ENCODE measurements at places on chromosomes 1 and 21. TPM values are rescaled to one million over a fixed set of nuclear protein-coding genes. Genes with fewer than 3 reads are reported as not detected.

Gene SPRR3
- not detected for total RNA-seq

Gene LCE1A
- not detected for total RNA-seq

Gene FHL3
- 58.7 TPM for total RNA-seq

Gene SYT6
- not detected for total RNA-seq

Gene GPR157
- total RNA-seq, result 5.2 TPM

Gene UBE2U
- total RNA-seq, result not detected

Gene PLA2G4A
- total RNA-seq, result 10.6 TPM

Gene TDRD10
- 6.1 TPM for total RNA-seq

Gene ANKRD13C
- 17.3 TPM for total RNA-seq

Gene AMY1C
- not detected for total RNA-seq

Gene COL8A2
- 0.78 TPM for total RNA-seq

Gene TFF2
- total RNA-seq, result not detected

Gene HMCN1
- total RNA-seq, result 10.3 TPM

Gene C8B
- total RNA-seq, result not detected

- DNase-seq, result no peak
- H3K4me1 ChIP-seq, result no peaks in the 10 kb centered on the region
- H3K4me3 ChIP-seq, result no peak overlapping the region
- no peak overlapping the region for H3K27ac ChIP-seq
These were observed 22.0 kb downstream of the COA6 start for GRCh38 chr1:234395297-234395696.

DNA sequence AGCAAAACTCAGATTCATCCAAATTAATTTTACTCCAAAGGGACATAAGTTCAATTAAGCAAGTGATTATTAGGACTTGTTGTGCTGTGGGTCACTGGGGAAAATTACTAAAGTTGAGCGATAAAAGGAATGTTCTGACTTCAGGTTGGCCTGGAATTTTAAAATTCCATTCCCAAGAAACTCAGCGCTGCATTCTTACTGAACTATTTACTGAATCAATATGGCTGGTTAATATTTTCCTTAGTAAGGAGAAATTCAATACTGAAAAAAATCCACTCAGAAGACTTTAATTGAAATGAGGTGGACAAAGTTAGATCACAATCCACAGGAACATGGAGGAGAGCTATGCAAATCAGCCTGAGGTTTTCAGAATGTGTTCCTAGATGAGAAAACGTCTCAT lies 578.9 kb upstream of the NR5A2 start:
- H3K27ac ChIP-seq, result no peak overlapping the region
- no peaks in the 10 kb centered on the region for H3K4me1 ChIP-seq
- DNase-seq, result no peak
- no peaks in the 10 kb centered on the region for H3K27me3 ChIP-seq
- no peak overlapping the region for H3K4me3 ChIP-seq
- no peaks in the 10 kb centered on the region for H3K36me3 ChIP-seq

DNA sequence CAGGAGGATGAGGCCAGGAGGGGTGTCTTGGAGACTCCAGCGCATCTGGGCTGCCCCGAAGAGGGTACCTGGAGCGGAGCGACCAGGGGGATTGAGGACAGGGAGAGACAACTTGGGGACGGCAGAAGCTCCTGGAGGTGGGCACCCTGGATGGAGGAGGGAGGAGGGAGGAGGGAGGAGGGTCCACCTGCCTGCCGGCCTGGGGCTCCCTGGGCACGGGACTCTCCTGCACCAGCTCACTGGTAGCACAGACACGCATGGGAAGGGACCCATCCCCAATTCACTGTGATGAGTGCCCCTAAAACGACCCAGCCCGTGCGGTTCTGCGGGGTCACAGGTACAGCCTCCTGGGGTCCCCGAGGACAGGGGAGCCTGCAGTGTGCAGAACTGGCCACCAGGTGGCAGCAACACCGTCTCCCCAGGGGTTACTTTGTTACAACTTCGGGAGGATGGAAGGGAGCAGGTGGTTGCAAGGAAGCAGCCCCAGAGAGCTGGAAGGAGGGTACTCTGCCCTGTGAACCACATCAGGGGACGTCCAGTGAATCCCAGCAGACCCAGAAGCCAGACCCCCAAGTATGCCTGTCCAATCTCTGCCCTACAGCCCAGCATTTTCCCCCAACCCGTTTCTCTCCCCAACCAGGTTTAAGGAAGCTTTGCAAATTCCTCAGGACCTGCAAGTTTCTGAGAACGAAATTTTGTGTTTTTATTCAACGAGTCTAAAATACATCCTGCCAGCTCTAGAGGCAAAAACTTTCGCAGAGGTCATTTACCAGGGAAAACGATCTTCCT lies 482.4 kb downstream of the NPHP4 start:
- no peak overlapping the region for H3K4me3 ChIP-seq
- H3K27ac ChIP-seq, result no peak overlapping the region

- peak; percentile 79 for DNase-seq
- H3K4me3 ChIP-seq, result no peak overlapping the region
- H3K4me1 ChIP-seq, result peaks cover 11% of the 10 kb centered on the region
- H3K27ac ChIP-seq, result no peak overlapping the region
These were observed 83.3 kb downstream of the CDC42BPA start for GRCh38 chr1:227234998-227235405.

DNA sequence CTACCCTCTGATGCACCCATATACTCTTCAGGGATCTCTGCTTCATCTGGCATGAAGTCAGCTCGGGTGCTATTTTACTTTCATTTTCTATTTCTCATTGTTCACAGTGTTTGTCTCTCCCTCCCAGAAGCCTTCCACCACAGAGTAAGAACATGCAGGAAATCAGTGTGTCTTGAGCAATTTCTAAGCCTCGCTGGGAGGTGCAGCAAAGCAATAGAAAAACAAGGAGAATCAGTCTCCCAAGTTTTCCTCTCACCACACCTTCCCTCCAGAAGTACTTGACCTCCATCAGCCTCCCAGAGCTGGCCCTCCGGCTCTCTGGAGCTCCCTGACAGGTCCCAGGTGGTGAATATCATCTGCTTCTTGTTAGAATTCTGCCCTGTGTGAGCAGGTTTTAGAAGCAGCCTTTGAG lies 594.7 kb upstream of the CAMK1G start:
- H3K4me3 ChIP-seq, result peak overlapping the region; percentile 55
- H3K4me1 ChIP-seq, result peaks cover 25% of the 10 kb centered on the region
- H3K27ac ChIP-seq, result peak overlapping the region; percentile 57
- DNase-seq, result peak; percentile 76
- no peaks in the 10 kb centered on the region for H3K27me3 ChIP-seq

- no peaks in the 10 kb centered on the region for H3K4me1 ChIP-seq
- H3K4me3 ChIP-seq, result no peak overlapping the region
- H3K27me3 ChIP-seq, result peaks cover 5% of the 10 kb centered on the region
- no peak for DNase-seq
- H3K27ac ChIP-seq, result no peak overlapping the region
These were observed 21.3 kb upstream of the EGLN1 start for GRCh38 chr1:231443363-231443762.

GRCh38 chr1:220451532-220451931 lies 76.4 kb upstream of the MARK1 start:
- no peaks in the 10 kb centered on the region for H3K27me3 ChIP-seq
- H3K4me3 ChIP-seq, result no peak overlapping the region
- H3K4me1 ChIP-seq, result no peaks in the 10 kb centered on the region
- DNase-seq, result no peak
- H3K27ac ChIP-seq, result no peak overlapping the region
- H3K36me3 ChIP-seq, result no peaks in the 10 kb centered on the region

GRCh38 chr1:25118546-25118945 lies 113.8 kb downstream of the SYF2 start:
- no peak for DNase-seq
- H3K36me3 ChIP-seq, result no peaks in the 10 kb centered on the region
- H3K27ac ChIP-seq, result no peak overlapping the region
- H3K4me3 ChIP-seq, result no peak overlapping the region

DNA sequence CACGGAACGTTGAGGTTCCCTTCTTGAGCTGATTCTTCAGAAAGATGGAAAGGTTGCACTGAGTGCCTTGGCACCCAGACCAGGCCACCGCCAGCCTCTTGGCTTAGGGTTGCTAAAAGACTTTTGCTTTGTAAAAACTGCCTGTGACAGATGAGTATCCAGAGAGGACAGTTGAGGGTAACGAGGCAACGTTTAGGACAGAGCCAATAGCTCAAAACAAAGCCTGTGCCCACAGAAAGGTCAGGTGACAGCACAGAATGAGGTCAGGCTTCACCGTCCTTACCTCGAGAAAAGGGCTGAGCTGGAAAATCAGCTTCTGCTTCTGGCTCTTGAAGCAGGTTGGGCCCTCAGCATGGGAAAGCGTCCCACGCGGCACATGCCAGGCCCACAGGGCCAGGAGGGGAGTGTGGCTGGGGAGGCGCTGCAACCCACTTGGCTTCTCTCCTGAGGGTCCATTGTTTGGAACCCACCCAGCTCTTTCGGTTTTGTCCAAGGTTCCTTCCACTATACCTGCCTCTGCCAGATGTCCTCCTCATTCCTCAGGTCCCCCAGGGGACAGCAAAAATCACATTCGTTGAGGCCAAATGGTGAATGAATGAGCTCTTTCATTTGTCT lies 55.5 kb downstream of the SCCPDH start:
- H3K27me3 ChIP-seq, result no peaks in the 10 kb centered on the region
- H3K4me1 ChIP-seq, result peaks cover 5% of the 10 kb centered on the region
- H3K4me3 ChIP-seq, result no peak overlapping the region
- peaks cover 2% of the 10 kb centered on the region for H3K36me3 ChIP-seq

DNA sequence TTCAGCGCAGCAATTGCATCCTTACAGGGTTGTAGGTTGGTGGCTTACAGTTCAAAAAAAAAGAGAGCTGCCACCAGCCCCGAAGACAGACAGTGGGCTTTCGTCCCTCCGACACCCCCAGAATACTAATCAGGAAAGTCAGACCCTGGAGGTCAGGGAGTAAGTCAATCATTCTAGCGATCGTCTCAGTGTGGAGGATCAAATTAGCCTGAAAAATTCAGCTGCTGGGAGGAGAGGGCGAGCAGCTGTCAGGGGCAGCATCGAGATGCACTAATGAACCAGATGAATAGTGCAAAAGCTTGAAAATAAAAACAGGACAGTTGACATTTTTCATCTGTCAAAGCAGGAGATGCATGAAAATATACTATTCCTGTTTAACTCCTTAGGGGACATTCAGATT lies 138.4 kb downstream of the NEK7 start:
- no peak overlapping the region for H3K4me3 ChIP-seq
- H3K4me1 ChIP-seq, result no peaks in the 10 kb centered on the region
- H3K27me3 ChIP-seq, result no peaks in the 10 kb centered on the region
- no peak overlapping the region for H3K27ac ChIP-seq

- peaks cover 5% of the 10 kb centered on the region for H3K36me3 ChIP-seq
- H3K4me1 ChIP-seq, result no peaks in the 10 kb centered on the region
- no peaks in the 10 kb centered on the region for H3K27me3 ChIP-seq
- DNase-seq, result no peak
These were observed 162.0 kb downstream of the COQ8A start for GRCh38 chr1:227102056-227102455.

- no peak overlapping the region for H3K27ac ChIP-seq
- no peak for DNase-seq
- H3K27me3 ChIP-seq, result no peaks in the 10 kb centered on the region
- H3K36me3 ChIP-seq, result no peaks in the 10 kb centered on the region
- H3K4me1 ChIP-seq, result no peaks in the 10 kb centered on the region
These were observed 122.4 kb downstream of the LIPI start for GRCh38 chr21:14088391-14088790.

DNA sequence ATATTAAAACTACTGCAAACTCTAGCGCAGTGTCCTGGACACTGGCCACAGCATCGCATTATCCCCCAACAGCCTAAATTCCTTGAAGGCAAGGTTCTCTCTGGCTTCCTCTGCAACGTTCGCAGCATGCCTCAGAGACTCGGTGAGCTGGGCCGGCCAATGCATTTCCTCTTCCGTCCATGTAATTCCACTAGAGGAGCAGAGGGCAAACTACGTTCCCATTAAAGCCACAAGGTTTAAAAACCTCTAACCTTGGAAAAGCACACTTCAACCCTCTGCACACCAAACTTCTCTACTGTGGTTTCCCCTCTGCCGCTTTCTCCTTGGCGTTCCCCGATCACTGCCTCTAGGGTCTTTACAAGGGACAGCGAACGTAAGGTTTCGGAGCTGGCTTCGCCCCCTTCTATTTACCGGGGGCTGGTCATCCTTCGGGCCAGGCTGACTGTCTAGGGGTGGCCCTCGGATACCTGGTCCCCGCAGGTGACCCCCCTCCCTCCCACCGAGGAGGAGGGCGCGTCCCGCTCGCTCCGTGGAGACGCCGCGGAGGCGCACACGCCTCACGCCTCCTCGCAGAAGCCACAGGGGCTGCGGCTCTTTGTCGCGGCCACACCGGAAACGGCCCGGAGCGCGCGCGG lies 456 bp upstream of the SMYD2 start:
- H3K4me3 ChIP-seq, result peak overlapping the region; percentile 77
- H3K4me1 ChIP-seq, result peaks cover 4% of the 10 kb centered on the region
- H3K36me3 ChIP-seq, result no peaks in the 10 kb centered on the region
- no peaks in the 10 kb centered on the region for H3K27me3 ChIP-seq
- DNase-seq, result peak; percentile 48

- DNase-seq, result no peak
- no peak overlapping the region for H3K4me3 ChIP-seq
- H3K36me3 ChIP-seq, result no peaks in the 10 kb centered on the region
These were observed 22.4 kb downstream of the SMYD2 start for GRCh38 chr1:214303141-214303930.

GRCh38 chr1:46284058-46284457 lies 19.4 kb downstream of the LRRC41 start:
- H3K27me3 ChIP-seq, result no peaks in the 10 kb centered on the region
- H3K36me3 ChIP-seq, result no peaks in the 10 kb centered on the region
- DNase-seq, result no peak
